ENCODE measurements at places on chromosomes 1 and 21.

DNA sequence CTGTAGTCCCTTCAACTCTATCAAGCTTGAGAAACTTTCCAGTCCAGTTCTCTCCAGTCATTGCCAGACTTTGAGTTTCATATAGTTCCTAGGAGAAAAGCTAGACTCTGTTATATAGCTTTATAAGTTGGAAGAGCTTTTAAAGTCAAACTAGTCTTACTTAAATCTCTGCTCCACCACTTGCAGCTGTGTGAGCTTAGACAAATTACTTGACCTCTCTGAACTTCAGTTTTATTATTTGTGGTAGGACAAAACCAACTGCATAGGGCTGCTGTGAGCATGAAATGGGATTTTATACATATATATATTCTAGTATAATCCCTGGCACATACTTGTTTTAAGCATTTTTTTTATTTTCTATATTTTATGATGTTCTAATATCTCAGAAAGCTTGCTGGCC lies 338.7 kb upstream of the NR5A2 start:
- no peak for DNase-seq

GRCh38 chr1:234699795-234700665 lies 90.1 kb upstream of the IRF2BP2 start:
- DNase-seq = no peak

DNA sequence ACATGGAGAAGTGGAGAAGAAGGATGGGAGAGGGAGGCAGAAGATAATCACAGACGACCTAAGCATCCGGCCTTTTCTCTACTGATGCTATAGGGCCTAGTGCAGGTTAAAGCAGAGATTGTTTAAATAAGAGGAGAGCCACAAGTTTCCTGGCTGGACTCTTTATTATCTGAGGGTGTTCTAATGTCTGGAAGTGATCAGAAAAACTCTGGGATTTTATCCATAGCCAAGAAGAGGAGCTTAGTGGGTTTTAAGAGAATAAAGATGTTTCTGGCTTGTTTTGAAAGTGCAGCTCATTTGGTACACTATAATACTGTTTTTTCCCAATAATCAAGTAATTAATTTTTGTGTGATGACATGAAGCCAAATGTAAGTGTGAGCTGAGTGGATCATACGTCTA lies 419.0 kb downstream of the PTBP2 start:
- DNase-seq = no peak

DNA sequence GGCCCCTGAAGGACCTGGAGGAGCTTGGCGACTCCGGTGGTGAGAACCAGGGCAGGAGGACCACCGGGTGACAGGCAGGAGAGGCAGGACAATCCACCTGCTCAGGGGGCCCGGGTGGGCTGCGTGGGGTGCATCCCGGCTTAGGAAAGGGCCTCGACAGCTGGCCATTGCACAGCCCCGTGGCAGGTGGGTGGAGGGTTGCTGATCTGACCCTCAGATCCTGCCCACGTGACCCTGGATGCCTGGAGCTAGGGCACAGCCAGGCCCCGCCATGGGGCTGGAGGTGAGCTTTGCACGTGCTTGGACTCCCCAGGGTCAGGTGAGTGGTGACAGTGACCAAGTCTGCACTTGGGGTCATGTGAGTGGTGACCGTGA lies 35.5 kb upstream of the SLC19A1 start:
- DNase-seq = no peak

DNA sequence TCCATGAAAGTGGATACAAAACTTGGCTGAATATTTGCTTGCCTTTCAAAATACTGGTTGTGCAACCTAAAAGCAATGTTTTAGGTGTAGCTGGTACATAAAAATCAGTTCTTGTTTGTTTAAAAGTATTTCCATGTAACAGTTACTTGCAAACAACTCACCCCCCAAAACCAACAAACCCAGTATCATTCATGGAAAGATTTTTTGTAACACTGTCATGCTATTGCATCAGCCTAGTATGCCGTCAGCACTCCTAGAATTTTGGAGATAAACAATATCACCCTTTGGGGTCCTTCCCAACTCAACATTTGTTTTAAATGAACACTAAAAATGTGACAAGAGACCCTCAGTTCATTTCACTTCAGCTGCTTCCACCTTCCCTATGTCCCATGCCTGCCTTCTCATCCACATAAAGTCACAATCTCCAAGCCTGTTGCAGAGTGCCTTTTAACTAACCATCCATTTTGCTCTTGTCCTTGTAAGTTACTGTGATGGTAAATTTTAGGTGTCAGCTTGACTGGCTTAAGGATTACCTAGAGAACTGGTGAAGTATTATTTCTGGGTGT lies 425.3 kb downstream of the DUSP10 start:
- DNase-seq = no peak

DNA sequence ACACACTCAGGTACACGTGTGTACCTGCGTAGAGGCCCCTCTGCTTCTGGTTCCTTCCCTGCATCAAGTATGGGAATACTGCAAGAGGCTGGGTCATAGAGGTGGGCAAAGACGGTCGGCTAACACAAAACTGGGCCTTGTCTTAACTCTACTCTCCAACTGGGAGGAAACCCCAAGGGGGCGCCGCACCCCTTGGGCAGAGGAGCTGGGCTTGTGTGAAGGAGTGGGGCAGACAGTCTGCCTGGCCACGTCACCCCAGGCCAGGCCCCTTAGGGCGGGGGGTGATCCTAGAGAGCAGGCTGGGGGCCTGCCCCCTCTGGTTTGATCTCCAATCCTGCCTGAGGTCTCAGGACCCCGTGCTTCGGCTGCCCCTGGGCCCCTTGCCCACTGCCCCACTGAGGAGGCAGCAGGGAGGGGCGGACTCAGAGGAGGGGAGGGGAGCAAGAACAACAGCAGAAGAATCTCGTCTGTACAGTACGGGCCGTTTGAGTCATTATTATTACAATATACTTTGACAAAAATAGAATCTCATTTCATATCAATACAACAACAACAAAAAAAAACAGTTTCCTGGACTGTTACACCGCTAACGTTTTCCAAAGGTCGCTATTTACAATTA lies 34.7 kb downstream of the MEF2D start:
- DNase-seq = no peak

- no peak for DNase-seq
These were observed 54.7 kb downstream of the RIPK4 start for GRCh38 chr21:41712201-41712600.

GRCh38 chr1:78289603-78290002 lies 201.2 kb upstream of the PTGFR start:
- DNase-seq = no peak

- peak; percentile 63 for DNase-seq
These were observed 49.0 kb downstream of the SIM2 start for GRCh38 chr21:36747815-36748383.

DNA sequence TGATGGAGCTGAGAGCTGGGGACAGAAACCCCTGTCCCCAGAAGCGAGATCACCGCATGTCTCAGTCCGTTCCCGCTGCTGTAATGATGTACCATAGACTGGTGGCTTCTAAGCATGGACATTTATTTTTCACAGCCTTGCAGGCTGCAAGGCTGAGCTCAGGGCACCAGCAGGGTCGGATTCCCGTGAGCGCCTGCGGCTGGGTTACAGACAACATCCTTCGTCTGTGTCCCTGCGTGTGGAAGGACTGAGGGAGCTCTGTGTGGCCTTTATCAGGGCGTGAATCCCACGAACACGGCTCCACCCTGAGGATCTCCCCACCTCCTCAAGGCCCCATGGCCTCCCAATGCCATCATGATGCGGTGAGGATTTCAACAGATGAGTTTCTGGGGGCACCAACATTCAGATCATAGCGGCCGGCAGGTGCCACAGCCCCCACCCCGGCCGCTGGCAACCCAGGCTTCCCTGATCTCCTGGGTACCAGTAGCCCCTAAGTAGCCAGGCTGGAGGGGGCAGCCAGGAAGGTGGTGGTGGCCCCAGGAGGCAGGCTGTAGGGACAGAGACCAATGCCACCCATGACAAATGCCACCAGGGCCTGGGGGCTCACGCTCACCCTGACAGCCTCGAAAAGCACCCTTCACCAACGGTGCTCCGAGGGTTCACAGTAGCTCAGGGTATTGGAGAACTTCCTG lies 104.4 kb downstream of the CRYAA start:
- no peak for DNase-seq

DNA sequence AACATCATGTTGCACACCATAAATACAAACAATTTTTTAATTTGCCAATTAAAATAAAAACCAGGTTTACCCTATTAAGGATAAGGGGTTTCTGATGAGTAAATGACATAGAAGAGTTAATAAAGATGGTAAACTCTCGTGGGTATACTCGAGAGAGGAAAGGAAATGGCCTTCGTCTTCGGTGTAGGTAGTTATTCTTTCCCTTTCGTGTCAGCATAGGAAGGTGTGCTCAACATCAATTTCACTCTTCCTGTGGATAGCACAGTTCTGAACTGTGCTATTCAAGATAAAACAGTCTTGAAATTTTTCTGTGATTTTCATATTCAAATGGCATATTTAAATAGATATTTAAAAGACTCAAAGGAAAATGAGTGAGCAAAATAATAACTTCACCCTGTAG lies 98.2 kb downstream of the RGL1 start:
- DNase-seq = no peak

DNA sequence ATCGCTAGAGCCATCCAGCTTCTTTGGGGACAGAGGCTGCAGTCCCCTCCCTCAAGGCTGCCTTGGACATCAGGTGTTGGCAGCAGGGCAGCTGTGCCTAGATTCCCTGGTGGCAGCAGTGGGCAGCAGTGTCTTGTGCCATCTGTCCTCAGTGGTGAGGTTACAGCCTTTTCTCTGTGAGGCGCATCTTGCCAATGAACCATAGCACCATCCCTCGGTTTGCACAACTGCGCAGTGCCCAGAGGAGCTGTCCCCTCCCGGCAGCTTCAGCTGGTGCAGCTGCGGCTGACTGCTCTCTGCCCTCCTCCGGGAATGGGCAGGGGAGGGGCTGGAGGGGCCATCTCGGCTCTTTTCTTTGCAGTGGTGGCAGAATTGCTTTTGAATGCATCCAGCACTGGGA lies 59.0 kb upstream of the C8B start:
- peak; percentile 35 for DNase-seq

- no peak for DNase-seq
These were observed 248.2 kb downstream of the PLA2G4A start for GRCh38 chr1:187076922-187077321.

DNA sequence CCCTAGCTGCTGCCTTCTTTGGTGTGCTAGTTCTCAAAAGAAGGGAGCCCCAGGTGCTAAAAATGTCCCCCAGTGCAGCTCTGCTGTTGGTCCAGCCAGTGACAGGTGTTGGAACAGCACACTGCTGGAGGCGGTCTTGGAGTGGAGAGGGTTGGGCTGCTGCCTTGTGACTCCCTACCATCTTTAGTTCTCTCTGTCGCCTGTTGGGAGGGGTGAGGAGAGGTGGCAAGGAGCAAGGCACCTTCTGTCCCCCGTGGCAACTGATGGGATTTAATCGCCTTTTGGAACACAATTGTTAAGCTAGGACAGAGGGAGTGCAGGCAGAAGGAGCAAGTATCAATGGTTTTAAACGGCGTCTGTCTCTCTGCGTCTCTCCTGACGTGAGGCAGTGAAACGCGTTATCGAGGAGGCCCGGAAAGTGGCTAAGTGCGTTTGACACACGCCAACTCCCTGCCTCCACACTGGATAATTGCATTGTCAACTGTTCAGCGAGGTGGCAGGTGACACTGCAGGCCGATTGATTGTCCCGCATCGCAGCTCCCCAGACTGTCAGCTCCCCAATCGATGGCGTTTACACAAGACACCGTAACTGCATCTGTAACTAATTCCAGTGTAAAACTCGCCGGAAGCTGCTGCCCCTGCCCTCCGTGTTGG lies 34.0 kb downstream of the TMEM53 start:
- DNase-seq = no peak

GRCh38 chr1:32693455-32694174 lies 9.0 kb downstream of the SYNC start:
- DNase-seq = no peak

DNA sequence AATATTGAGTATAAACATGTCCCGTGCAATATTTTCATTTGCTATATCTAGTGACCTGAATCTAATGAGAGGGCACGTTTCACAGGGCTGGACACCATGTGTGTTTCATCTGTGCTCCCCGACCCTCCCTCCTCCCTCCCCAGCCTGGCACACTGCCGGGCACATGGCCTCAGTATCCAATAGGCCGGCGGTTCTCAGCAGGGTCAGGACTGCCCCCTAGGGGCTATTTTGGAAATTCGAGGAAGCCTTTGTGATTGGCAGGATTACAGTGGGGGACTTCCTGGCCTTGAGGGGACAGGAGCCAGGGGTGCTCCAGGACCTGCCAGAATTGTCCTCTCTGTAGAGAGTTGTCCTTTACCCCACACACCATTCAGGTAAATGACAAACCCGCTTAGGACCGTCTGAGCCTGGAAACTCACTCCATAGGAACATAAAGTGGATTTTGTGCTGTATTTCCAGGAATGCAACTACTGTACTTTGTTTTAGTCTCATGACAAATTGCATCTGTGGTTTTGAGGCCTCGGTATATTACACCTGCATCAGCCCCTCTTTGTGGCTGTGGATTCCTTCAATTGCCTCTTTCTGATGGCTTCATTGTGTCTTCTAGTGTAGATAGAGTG lies 109.5 kb upstream of the SIM2 start:
- peak; percentile 54 for DNase-seq

DNA sequence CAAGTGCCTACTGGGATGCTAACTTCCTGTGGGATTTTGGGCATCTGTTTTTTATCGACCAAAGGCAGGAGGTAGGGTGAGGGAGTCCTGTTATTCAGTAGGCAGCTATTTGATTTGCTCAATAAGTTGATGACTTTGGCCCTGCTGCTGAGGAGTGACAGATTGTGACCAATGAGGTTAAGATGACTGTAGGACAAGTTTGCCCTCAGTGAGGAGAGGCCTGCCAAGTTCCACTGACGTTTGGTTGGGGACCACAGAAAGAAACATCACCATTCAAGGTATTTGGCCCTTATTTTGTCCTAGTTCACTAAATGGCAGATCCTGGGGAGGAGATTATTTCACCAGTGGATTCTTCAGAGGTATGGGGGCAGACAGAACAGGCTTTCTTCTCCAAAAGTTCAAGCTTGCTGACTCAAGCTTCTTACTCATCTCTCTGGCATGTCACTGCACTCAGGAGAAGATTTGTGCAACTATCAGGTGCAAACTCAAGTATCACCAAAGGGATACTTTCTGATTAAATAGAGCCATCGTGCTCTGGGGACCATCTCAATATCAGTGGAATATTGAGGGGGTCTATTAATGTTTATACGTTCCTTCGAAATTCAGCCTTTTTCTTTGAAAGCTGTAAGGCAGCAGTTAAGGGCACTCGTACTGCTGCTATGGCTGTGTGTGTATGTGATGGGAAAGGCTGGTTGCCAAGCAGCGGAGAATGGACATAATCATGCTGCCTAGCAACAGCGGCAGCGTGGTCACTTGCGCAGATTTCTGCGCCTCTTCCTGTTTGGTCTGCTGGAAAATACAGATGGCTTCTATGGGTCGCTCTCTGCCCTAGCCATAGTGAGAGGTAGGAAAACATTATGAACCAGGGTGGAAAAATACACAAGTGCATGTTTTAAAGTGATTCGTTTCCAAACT lies 78.7 kb downstream of the PBX1 start:
- peak; percentile 60 for DNase-seq

DNA sequence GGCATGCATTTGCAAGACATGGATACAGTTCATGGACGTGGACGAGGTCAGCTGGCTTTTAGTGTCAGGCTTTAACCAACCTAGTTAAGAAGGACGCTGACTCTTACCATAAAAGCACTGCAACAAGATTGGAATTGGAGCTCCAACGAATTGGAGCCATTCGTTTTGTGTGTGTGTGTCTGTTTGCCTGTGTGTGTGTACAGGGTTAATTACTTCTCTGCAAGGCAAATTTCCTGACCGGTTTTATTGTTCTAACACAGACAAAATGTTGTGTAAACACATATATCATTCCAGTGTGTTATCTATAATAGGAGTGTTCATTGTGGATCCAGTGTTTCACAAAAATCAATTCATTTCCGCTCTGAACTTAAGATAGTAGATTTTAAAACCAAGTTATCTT lies 7.9 kb downstream of the ITSN1 start:
- DNase-seq = no peak

All from right hindlimb (tissue), 1 donor.